Natural killer cell (primary cell): ENCODE measurements at places on chromosomes 7 and 10. TPM values are rescaled to one million over a fixed set of nuclear protein-coding genes. Genes with fewer than 3 reads are reported as not detected.

- H3K4me1 ChIP-seq, result peaks cover 20% of the 10 kb centered on the region
- H3K27ac ChIP-seq, result no peak overlapping the region
- H3K27me3 ChIP-seq, result no peaks in the 10 kb centered on the region
Observed at GRCh38 chr10:110508806-110509544, 11.3 kb downstream of the DUSP5 start.

DNA sequence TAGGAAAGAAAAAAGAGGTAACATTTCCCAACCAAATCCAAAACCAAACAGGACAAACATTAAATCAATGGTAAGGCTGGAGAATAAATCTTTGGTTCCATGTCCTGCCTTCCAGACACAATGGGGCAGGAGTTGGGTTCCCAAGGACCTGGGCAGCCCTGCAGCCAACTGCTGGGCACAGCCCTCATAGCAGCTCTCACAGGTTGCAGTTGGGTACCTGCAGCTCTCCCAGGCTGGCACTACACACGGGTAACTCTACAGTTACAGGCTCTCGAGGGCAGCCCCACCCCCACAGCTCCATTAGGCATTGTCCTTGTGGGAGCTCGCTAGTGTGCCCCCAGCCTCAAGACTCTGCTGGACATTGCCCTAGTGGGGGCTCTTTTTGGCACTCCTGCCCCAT, 7.5 kb downstream of the GRB10 start:
- no peaks in the 10 kb centered on the region for H3K4me1 ChIP-seq
- DNase-seq, result no peak
- no peaks in the 10 kb centered on the region for H3K36me3 ChIP-seq

DNA sequence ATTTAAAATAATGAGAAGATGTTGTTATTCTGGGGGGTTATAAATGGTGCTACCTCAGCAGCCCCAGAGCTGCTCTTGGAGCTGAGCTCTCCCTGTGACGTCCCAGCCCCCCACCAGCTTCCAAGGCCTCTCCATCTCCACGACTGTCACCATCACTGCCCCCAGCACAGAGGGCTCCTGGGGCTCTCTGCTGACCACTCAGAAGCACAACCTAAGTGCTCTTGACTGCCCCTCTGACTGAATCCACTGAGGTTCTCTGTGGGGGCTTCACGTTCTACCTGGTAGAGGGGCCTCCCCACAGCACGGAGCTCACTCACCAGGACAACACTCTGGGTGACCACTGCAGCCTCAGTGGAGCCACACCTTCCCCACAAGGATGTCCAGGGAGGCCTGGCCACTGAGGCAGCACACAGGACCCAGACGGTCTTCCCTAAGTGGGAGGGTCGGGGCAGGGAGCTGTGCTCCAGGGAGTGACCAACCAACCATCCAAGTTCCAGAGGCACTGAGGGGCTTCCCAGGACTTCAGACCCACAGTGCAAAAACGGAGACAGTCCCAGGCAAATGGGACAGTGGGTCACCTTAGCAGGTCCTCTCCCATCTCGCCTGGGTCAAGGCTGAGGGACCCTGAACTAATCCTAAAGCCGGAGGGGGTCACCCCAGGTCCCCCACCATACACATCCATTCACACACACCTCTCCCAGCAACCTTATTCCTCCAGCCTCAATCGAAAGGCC, 121.0 kb upstream of the PPP2R2D start:
- DNase-seq, result no peak
- no peaks in the 10 kb centered on the region for H3K36me3 ChIP-seq
- no peak overlapping the region for H3K27ac ChIP-seq
- H3K4me3 ChIP-seq, result no peak overlapping the region
- H3K27me3 ChIP-seq, result no peaks in the 10 kb centered on the region

- peak; percentile 14 for DNase-seq
- no peaks in the 10 kb centered on the region for H3K27me3 ChIP-seq
- H3K4me3 ChIP-seq, result no peak overlapping the region
- no peaks in the 10 kb centered on the region for H3K36me3 ChIP-seq
- no peak overlapping the region for H3K27ac ChIP-seq
Observed at GRCh38 chr7:19404912-19405329, 259.7 kb upstream of the FERD3L start.

DNA sequence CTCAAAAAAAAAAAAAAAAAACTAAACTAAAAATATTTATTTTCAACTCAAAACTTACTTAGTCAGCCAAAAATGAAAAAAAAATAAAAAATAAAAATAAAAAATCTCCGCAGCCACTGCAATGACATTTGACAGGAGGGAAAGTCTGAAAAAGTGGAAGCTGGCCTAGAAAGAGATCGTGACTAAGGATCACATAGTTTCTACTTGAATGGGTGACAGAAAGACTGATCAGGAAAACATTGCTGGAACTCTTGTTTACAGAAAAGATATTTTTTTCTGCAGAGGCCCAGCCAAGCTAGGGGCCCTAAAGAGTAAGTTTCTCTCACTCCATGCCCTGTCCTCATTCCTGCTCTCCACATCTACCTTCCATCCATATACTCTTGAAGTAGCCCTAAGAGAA, 92.8 kb upstream of the KCND2 start:
- no peak for DNase-seq
- H3K4me1 ChIP-seq, result no peaks in the 10 kb centered on the region
- H3K27me3 ChIP-seq, result no peaks in the 10 kb centered on the region

GRCh38 chr10:86668297-86669165, at the start of gene LDB3:
Gene LDB3 (plus strand): TSS chr10:86668511. CDS start chr10:86668692, 181 bp downstream.
- H3K27ac ChIP-seq, result no peak within 1 kb of the TSS
- H3K4me1 ChIP-seq, result no peaks in the 10 kb centered on the region
- H3K4me3 ChIP-seq, result no peak within 1 kb of the TSS
- no peaks in the 10 kb centered on the region for H3K27me3 ChIP-seq

GRCh38 chr10:52378124-52378523, 64.0 kb downstream of the DKK1 start:
- no peaks in the 10 kb centered on the region for H3K27me3 ChIP-seq
- H3K4me3 ChIP-seq, result no peak overlapping the region
- H3K4me1 ChIP-seq, result no peaks in the 10 kb centered on the region
- DNase-seq, result no peak
- H3K36me3 ChIP-seq, result no peaks in the 10 kb centered on the region
- no peak overlapping the region for H3K27ac ChIP-seq

- H3K27ac ChIP-seq, result no peak overlapping the region
- peaks cover 3% of the 10 kb centered on the region for H3K36me3 ChIP-seq
- no peak for DNase-seq
- H3K27me3 ChIP-seq, result no peaks in the 10 kb centered on the region
Observed at GRCh38 chr7:27850531-27850930, 110.6 kb downstream of the TAX1BP1 start.

DNA sequence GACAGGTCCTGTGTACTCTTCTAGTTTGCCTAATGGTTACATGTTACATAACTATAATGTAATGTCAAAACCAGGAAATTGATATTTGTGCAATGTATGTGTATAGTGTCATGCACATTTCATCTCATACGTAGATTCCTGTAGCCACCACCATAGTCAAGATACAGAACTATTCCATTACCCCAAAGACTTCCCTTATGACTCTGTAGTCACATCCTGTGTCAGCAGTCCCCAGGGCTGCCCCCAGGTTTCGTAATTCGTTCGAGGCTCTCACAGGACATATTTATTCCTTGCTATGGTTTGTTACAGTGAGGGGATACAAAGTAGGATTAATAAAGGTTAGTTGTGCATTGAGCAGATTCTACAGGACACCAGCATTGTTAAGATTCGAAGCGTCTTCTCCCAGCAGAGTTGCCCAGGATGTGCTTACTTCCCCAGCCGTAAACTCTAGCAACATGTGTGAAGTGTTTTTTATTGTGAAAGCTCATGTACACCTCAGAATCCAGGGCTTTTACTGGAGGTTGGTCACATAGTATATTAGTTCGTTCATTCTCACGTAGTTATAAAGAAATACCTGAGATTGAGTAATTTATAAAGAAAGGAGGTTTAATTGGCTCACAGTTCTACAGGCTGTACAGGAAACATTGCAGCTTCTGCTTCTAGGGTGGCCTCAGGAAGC, 18.6 kb downstream of the RABGEF1 start:
- no peaks in the 10 kb centered on the region for H3K27me3 ChIP-seq
- H3K4me1 ChIP-seq, result peaks cover 42% of the 10 kb centered on the region
- H3K4me3 ChIP-seq, result no peak overlapping the region
- no peak for DNase-seq
- H3K27ac ChIP-seq, result peak overlapping the region; percentile 61

DNA sequence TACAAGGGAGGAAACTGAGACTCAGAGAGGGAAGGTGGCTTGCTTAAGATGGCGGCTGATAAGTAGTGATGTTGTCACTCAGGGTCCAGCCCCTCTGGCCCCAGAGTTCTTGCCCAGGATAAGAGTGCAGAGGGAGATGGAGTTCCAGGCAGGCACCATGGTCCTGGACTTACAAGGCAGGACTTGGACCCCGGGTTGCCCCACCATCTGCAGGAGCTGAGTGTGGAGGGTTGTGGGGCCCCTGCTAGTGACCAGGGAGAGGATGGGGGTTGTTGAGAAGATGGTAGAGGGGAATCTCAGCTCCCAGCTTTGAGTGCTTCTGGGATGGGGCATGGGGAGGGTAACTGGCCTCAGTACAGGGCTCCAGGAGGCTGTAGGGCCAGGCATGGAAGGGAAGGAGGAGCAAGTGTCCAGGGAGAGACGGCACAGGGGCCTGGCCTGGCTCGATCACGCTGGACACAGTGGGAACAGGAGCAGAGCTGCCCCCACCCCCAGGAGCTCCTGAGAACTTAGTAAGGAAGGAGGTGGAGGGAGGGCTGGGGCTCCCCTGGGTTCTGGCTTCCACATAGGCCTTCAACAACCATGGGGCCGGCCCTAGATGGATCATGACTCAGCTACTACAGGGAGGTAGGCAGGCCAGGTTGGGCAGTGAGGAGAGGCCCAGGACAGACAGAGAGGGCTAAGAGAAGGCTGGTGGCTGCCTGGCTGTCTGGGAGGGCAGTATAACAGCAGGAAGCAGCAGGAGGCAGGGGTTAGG, 28.2 kb downstream of the PPIF start:
- no peak overlapping the region for H3K4me3 ChIP-seq
- no peak overlapping the region for H3K27ac ChIP-seq
- H3K4me1 ChIP-seq, result peaks cover 4% of the 10 kb centered on the region
- H3K36me3 ChIP-seq, result no peaks in the 10 kb centered on the region

- no peaks in the 10 kb centered on the region for H3K27me3 ChIP-seq
- H3K4me1 ChIP-seq, result no peaks in the 10 kb centered on the region
- H3K4me3 ChIP-seq, result no peak overlapping the region
- H3K36me3 ChIP-seq, result no peaks in the 10 kb centered on the region
Observed at GRCh38 chr7:158108646-158109293, 478.9 kb downstream of the PTPRN2 start.

DNA sequence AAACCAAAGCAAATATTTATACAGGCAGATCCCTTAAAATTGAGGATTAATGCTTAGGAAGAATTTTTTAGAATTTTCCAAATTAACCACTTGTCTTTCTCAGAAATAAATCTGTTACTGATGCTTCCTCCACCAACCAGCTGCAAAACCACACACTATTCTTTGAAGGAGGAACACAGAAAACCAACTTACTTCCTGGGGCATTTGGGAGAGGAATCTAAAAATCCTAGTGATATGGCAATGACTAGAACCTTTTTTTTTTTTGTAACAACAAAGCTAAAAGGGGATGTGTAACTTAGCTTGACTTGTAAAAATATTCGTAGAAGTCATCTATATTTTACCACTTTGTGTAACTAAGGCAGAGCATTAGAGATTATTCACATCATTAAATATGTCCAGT, 5.1 kb upstream of the TM9SF3 start:
- H3K27me3 ChIP-seq, result no peaks in the 10 kb centered on the region
- peaks cover 10% of the 10 kb centered on the region for H3K4me1 ChIP-seq
- DNase-seq, result no peak
- peaks cover 40% of the 10 kb centered on the region for H3K36me3 ChIP-seq
- H3K27ac ChIP-seq, result no peak overlapping the region

- DNase-seq, result no peak
- no peaks in the 10 kb centered on the region for H3K4me1 ChIP-seq
- no peaks in the 10 kb centered on the region for H3K27me3 ChIP-seq
- H3K36me3 ChIP-seq, result no peaks in the 10 kb centered on the region
- H3K27ac ChIP-seq, result no peak overlapping the region
Observed at GRCh38 chr7:137682596-137682995, 164.2 kb downstream of the DGKI start.

DNA sequence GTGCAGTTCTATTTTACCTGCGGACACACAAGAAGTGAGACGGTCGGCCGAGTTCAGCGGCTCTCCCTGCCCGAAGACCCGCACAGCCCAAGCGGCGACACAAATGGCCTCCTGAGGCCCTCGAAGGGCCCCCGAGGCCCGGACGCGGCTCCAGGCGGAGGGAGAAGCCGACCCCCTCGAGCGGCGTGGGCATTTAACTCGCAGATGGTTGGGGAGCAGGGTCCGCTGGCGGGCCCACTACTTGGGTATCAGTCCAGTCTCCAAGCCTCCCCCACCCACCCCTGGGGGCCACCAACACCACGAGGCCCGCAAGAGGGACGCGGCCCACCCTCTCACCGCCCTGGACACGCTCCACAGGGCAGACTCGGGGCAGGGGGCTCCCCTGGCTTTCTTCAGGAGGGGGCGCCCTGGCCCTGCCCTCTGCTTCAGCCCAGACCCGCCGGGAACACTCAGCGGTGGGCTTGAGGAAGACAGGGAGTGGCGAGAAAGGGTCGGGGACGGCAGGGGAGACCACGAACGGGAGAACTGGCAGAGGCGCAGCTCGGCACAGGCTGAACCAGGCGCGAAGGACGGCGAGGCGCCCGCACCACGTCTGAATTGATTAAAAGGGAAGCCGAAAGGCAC, 1.7 kb downstream of the IGF2BP3 start:
- DNase-seq, result peak; percentile 49
- no peak overlapping the region for H3K4me3 ChIP-seq
- H3K4me1 ChIP-seq, result peaks cover 45% of the 10 kb centered on the region
- no peak overlapping the region for H3K27ac ChIP-seq

- peak; percentile 90 for DNase-seq
- peak overlapping the region; percentile 80 for H3K27ac ChIP-seq
- H3K4me1 ChIP-seq, result peaks cover 38% of the 10 kb centered on the region
- peak overlapping the region; percentile 70 for H3K4me3 ChIP-seq
Observed at GRCh38 chr7:38335492-38336147, 62.2 kb upstream of the TARP start.

DNA sequence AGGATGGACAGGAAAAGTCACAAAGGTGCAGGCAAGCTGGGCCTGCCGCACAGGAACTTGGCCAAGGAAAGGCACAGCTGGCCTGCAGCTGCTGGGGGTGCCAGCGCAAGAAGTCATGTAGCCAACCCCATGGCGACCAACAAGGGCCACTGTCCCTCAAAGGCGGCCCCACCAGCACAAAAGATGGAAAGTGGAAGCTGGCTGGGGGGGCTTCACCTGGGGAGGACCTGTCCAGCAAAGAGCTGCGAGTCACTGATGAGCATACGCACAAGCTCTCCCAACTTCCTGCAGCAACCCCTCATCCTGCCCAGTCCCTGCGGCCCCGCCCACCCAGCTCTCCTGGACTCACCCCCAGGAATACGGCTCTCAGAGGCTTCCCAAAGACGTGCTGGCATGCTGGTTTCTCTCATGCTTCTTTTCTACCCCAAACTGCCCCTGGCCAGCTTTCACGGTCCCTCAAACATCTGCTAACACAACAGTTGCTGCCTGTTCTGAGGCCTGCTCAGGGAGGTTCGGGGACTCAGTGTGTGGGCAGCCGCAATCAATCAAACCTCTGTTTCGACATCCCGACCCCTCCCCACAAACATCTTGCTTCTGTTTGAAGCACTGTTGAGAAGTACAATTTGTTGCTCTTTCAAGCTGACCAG, 67.6 kb downstream of the FAM53B start:
- H3K27me3 ChIP-seq, result no peaks in the 10 kb centered on the region
- no peak overlapping the region for H3K27ac ChIP-seq
- peaks cover 33% of the 10 kb centered on the region for H3K36me3 ChIP-seq
- H3K4me1 ChIP-seq, result peaks cover 99% of the 10 kb centered on the region
- no peak overlapping the region for H3K4me3 ChIP-seq

The NUTM2B gene
- 1.3 TPM for total RNA-seq

The CDC14C gene
- total RNA-seq, result not detected

The PLAC9 gene
- total RNA-seq, result not detected

The CFAP46 gene
- not detected for total RNA-seq

The KCNMA1 gene
- 0.40 TPM for total RNA-seq

The TACR2 gene
- not detected for total RNA-seq

The DEPP1 gene
- total RNA-seq, result not detected

The GDF10 gene
- not detected for total RNA-seq
